Eye (tissue), 1 donor: ENCODE measurements at places on chromosomes 2 and 18.

DNA sequence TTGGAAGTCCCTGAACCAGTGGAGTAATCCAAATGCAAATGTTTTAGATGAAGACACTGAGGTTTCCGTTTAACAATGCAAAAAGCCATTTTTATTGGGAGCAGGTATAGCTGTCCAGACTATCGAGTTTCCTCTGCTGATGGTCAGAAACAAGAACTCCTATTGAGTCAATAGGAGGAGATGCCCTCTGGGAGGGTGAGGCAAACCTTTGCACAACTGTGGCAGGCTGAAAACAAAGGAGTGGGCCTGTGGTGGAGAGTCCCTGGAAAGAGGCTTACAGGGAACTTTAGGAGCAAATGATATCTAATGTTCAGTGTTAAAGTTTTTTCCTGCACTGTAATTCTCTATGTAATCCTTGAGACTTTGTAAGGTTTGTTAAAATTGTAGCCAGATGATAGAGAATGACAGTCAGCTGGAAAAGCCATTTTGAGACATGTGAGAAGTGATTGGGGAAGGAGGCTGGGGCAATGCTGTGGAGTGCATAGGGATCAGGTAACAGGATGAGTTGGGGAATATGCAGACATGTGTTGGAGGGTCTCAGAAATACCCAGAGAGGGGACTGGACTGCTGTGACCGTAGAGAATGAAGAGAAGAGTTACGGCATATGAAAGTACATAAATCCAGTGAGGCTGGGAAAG, 15.1 kb upstream of the EML4 start:
- no peak for DNase-seq

- DNase-seq, result no peak
Observed at GRCh38 chr2:120262150-120262549, 9.5 kb downstream of the RALB start.

DNA sequence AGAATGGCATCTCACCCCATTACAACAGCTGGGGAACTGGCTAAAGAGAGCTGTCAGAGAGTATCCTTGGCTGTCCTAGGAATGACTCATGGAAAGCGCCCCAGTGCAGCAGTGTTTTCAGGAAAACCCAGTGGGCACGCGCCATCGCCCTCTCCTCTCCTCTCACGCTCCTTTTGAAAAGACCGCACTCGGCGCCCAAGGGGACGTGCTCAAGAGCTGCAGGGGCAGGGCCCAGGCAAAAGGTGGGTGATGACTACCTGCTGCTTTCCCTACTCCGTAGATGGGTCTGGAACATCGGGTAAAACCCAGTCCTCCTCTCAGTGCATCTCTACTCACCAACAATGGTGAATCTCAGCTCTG, 68.1 kb downstream of the EMILIN2 start:
- DNase-seq, result no peak

GRCh38 chr18:23066504-23067039, 68.7 kb upstream of the CABLES1 start:
- no peak for DNase-seq

- no peak for DNase-seq
Observed at GRCh38 chr2:85053802-85054201, 79.4 kb upstream of the TCF7L1 start.

DNA sequence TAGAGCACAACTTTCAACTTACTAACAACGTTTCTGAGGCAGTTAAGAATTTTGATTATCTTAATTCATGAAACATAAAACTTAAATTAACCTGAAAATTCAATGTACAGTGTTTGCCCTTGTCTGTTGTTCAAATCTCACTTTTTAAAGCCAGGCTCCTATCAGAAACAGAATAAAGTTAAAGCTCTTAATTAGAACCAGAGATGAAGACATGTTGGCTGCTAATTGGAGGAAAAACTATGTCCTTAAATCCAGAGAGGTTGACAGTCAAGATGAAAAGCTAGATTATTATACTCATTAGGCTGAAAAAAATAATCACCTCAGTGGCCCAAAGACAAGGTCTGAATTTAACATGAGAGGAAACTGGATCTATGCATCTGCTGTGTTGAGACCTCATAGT, 52.3 kb downstream of the SOWAHC start:
- DNase-seq, result no peak

- no peak for DNase-seq
Observed at GRCh38 chr18:68893354-68893753, 95.5 kb downstream of the CCDC102B start.

GRCh38 chr2:169077674-169078240, 8.4 kb downstream of the DHRS9 start:
- DNase-seq, result peak; percentile 50

DNA sequence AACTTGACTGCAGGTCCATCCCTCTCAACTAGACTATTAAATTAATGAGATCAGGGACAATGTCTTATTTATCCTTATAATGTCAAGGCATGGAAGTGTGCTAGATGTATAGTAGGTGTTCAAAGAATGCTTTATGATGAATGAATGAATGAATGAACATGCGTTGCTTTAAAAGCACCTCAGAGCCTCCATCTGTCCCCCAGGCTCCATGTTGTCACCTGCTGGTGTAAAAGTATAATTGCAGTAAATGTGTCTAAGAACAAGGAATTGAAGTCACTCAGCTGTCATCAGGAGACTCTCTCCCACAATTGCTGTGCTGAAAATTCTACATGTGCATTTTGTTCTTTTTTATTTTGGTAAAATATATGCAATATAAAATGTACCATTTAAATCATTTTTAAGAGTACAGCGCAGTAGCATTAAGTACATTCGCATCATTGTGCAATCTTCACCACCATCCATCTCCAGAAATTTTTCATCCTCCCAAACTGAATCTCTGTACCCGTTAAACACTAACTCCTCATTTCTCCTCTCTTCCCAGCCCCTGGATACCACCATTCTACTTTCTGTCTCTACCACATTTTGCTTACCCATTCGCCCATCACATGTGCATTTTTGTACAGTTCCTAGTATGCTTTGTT, 52.6 kb downstream of the GNAL start:
- DNase-seq, result no peak

- no peak for DNase-seq
Observed at GRCh38 chr2:58893656-58894351, 652.7 kb upstream of the FANCL start.

DNA sequence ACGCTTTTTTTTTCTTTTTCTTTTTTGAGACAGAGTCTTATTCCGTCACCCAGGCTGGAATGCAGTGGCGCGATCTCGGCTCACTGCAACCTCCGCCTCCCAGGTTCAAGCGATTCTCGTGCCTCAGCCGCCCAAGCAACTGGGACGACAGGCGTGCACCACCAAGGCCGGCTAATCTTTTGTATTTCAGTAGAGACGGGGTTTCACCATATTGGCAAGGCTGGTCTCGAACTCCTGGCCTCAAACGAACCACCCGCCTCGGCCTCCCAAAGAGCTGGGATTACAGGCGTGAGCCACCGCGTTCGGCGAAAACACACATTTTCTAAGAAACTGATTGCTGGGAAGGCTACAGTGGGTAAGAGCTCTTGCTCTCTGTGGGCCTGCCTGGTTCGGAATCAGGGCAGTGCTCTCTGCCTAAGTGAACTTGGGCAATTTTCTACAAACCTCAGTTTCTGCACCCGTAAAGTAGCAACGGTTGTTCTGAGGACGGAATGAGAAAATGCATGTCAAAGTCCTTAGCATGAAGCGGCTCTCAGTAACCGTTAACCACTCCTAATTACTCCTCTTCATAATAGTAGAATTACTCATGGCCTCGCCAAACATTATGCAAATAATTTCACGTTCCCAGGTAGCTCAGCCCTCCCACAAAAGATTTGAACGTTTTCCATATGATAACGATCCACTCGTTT, 1.0 kb upstream of the PMAIP1 start:
- DNase-seq, result no peak
